ENCODE measurements at places on chromosomes 12 and 14. TPM values are rescaled to one million over a fixed set of nuclear protein-coding genes. Genes with fewer than 3 reads are reported as not detected.

- DNase-seq: no peak
Measured at GRCh38 chr14:75941030-75941429, 40.8 kb downstream of the TGFB3 start.

The NEDD8 gene
- total RNA-seq: 180 TPM

- no peak for DNase-seq
Measured at GRCh38 chr14:96409701-96410100, 17.8 kb downstream of the AK7 start.

The FOXG1 gene
- total RNA-seq: not detected
